ENCODE measurements at places on chromosomes 11 and 22.

- peaks cover 32% of the 10 kb centered on the region for H3K36me3 ChIP-seq
- no peaks in the 10 kb centered on the region for H3K27me3 ChIP-seq
- DNase-seq, result no peak
- H3K4me3 ChIP-seq, result no peak overlapping the region
- peaks cover 22% of the 10 kb centered on the region for H3K4me1 ChIP-seq
- no peak overlapping the region for H3K27ac ChIP-seq
These were observed 14.1 kb downstream of the BTBD10 start for GRCh38 chr11:13448876-13449275.

- no peak overlapping the region for H3K4me3 ChIP-seq
- H3K27ac ChIP-seq, result peak overlapping the region; percentile 44
- DNase-seq, result no peak
These were observed 130.4 kb downstream of the SLC1A2 start for GRCh38 chr11:35288817-35289541.

DNA sequence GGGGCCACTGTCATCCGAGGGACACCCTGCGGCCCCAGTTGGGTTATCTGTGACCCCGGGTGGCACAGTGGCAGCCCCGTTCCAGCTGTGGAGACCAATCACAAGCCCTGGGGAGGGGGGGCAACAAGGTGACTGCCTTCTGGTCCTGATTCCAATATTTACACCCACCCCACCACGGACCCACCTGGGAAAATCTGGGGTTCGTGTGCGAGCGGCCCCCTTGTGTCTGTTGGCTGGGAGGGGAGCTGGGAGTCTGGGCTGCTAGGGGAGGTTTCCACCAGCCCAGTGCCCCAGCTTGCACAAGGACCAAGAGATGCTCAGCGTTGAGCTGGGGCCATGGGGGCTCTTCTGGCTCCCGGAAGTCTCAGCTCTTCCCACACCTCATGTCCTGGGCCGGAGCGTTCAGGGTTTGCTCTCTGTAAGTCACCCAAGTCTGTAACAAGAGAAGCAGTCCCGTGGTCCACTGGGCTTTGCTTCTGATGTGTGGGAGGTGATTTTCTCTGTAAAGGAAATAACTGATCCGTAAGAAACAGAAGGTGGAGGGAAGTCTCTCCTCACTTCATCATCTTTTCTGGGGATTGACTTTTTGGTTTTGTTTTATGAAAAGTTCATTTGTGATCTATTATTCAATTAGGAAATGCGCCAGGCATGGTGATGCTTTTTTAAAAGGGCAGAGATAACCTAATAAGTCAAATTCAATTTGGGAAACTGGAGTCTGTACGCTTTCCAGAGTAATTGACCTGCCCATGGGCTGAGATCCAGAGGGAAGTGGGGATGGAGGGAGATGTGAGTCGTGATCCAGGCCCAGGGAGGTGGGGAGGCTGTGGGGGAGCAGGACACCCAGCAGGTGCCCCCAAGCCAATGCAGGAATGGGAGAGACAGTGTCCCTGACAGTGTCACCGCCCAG is 22.4 kb upstream of the GAL start:
- no peak for DNase-seq
- no peak overlapping the region for H3K4me3 ChIP-seq
- no peak overlapping the region for H3K27ac ChIP-seq
- no peaks in the 10 kb centered on the region for H3K27me3 ChIP-seq

DNA sequence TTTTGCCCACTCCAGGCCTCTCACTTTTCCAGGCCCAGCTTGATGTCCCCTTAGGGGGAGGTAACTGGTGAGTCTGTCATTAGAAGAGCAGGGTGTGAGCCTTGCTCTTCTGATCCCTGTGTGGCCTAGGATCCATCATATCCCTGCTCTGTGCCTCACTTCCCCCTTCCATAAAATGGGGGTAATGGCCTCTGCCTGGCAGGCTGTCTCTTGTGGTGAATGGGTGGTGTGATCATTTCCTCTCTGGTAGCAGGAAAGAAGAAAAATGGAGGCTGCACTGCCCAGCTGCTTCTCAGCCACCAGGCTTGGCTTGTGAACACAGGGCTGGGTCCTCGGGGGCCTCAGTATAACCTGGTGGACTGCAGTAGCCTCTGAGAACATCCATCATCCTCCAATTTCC is 5.6 kb downstream of the ARHGEF17 start:
- H3K4me3 ChIP-seq, result no peak overlapping the region
- H3K27ac ChIP-seq, result no peak overlapping the region
- H3K4me1 ChIP-seq, result peaks cover 10% of the 10 kb centered on the region
- no peaks in the 10 kb centered on the region for H3K36me3 ChIP-seq
- H3K27me3 ChIP-seq, result peaks cover 24% of the 10 kb centered on the region
- DNase-seq, result no peak

GRCh38 chr11:10979529-10979928 is 121.7 kb upstream of the ZBED5 start:
- peaks cover 13% of the 10 kb centered on the region for H3K27me3 ChIP-seq
- DNase-seq, result no peak
- H3K4me3 ChIP-seq, result no peak overlapping the region
- no peaks in the 10 kb centered on the region for H3K4me1 ChIP-seq

DNA sequence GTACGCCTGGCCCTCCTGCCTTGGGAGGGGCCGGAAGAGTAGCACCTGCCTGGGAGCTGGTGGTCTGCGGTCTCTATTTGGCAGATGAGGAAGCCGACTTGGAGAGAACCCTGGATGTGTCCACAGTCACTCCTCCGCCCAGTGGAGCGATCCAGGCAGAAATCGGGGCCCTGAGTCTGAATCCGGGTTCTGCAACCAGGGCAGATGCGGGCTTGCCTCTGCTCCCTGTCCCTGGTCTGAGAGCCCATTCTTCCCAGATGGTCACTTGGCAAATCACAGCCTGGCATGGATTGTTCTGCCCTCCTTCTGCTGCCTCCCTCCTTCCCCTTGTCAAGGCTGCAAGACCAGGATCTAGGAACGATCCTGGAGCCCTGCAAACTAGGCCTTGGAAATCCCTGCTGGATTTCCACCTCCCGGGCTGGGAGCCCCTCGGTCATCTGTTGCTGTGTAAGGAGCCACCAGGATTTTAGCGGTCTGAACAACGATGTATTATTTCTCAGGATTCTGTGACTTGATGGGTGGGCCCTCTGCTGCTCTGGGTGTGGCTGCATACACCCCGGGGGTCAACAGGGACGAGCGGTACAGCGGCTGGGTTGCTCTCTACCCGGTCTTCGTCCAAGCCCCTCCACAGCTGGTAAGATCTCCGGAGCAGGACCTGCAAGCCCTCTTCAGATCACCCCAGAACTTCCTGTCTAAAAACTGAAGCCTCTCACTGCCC is 2.0 kb upstream of the ASCL2 start:
- no peaks in the 10 kb centered on the region for H3K36me3 ChIP-seq
- peaks cover under 1% of the 10 kb centered on the region for H3K4me1 ChIP-seq
- H3K4me3 ChIP-seq, result no peak overlapping the region
- DNase-seq, result peak; percentile 6

GRCh38 chr11:118175031-118175992 is 1.1 kb downstream of the SCN2B start:
- peaks cover 2% of the 10 kb centered on the region for H3K4me1 ChIP-seq
- no peaks in the 10 kb centered on the region for H3K36me3 ChIP-seq
- H3K27me3 ChIP-seq, result peaks cover 15% of the 10 kb centered on the region
- DNase-seq, result no peak

DNA sequence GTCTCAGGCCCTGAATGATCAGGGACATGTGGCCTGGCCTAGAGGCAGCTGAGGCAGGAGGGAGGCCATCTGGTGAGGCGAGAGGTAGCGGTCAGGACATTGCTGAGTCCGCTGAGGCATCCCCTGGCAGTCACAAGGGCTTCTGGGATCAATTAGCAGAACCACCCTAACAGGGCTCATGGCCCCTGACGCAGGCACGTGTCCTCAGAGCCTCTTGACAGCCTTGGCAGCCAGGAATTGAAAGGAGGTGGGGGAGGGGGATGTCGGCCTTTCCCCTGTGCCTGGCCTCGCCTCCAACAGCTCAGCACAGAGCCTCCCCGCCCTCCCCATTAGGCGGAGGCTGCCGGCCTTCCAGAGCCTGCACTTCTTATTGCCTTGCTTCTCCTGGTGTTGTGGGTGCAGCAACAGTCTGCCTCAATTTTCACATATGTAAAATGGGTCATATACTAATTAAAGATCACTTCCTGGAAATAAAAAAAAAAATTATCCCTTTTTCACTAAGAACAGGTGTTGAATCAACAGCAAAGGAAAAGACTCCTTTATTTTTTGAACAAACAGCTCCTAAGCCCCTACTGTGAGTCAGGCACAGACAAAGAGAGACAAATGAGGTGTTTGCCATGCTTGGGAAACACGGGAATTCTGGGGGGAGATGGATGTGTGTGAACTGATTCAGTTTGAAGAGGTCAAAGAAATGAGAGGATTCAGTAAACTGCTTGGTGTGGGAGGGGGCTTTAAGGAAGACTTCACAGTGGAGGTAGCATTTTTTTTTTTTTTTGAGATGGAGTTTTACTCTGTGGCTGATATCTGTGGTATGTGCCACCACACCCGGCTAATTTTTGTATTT is 55.3 kb downstream of the NFAM1 start:
- H3K27me3 ChIP-seq, result peaks cover 4% of the 10 kb centered on the region
- DNase-seq, result no peak
- no peak overlapping the region for H3K27ac ChIP-seq
- peaks cover 2% of the 10 kb centered on the region for H3K4me1 ChIP-seq
- H3K36me3 ChIP-seq, result no peaks in the 10 kb centered on the region

DNA sequence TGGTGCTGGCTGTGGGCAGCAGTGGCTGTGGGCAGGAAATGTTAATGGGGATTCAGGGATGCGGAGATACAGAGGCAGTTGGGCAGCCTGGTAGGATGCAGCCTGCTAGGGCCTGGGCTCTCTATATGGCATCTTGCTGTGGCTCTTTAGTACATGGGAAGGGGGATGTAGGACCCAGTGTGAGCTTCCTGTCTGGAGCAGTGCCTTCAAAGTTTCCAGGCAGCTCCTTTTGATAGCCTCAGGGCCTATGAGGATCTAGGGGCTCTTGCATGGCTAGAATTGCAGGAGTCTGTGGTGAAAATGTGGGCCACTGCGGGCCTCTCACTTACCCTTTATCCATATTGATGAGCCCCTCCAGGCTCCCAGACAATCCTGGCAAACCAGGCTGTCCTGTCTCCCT is 213.2 kb upstream of the SNX19 start:
- H3K27ac ChIP-seq, result no peak overlapping the region
- H3K4me3 ChIP-seq, result no peak overlapping the region
- no peaks in the 10 kb centered on the region for H3K36me3 ChIP-seq
- no peak for DNase-seq

DNA sequence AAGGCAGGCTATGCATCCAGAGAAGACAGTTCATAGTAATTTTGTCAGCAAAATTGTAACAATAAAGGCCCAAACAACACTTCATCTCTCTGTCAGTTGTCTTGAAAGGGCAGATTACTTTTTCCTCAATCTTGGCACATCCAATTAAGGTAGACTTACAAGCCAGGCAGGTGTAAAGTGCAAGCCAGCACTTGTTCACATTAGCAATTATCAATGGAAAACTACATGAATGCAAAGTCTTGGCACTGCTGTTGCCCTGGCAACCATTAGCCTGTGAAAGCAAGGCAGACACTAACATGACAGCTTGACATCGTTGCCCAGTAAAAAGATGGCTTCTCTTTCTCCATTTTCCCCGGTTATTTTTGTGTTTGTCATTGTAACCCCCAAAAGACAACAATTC is 677.2 kb upstream of the TENM4 start:
- DNase-seq, result no peak
- no peak overlapping the region for H3K4me3 ChIP-seq
- no peaks in the 10 kb centered on the region for H3K4me1 ChIP-seq
- H3K27me3 ChIP-seq, result no peaks in the 10 kb centered on the region

DNA sequence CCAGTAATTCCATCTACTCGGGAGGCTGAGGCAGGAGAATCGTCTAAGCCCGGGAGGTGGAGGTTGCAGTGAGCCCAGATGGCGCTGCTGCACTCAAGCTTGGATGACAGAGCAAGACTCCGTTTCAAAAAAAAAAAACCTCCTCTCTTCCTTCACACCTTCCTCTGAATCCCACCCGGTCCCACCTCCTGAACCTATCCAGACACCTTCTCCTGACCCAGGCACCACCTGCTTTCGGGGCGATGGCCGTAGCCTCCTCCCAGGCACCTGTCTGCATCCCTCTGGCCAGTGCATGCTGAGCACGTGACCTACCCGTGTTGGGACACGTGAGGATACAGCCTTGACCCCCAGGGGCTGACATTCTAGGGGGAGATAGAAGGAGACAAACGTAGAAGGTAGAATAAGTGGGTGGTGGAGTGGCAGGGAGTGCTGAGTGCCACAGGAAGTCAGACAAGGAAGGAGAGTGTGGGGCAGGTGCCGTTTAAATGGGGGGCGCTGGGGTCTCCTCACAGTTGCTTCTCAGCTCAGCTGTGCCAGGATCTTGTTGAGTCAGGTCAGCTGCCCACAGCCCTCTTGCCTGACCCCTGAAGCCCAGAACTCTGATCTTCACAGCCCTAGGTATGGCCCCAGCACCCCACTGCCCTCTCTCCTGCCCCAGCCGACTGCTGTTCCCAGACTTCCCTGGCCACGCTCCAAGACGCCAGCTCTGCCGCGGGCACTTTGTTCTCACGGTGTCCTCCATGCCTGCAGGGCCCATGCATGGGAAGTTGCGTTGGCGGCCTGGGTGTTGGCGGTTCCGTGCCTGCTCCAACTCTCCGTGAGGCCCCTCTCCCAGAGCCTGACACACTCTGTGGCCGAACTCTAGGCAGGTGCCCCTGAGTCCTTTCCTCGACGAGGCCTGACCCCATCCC is 1.2 kb upstream of the MIOX start:
- H3K4me1 ChIP-seq, result peaks cover 2% of the 10 kb centered on the region
- H3K4me3 ChIP-seq, result no peak overlapping the region
- no peak for DNase-seq
- H3K36me3 ChIP-seq, result no peaks in the 10 kb centered on the region
- H3K27me3 ChIP-seq, result no peaks in the 10 kb centered on the region

GRCh38 chr11:120715239-120715638 is 203.7 kb downstream of the GRIK4 start:
- peaks cover 7% of the 10 kb centered on the region for H3K4me1 ChIP-seq
- no peaks in the 10 kb centered on the region for H3K36me3 ChIP-seq
- peaks cover 7% of the 10 kb centered on the region for H3K27me3 ChIP-seq

GRCh38 chr11:119712459-119713358 is 16.3 kb downstream of the NECTIN1 start:
- peaks cover 31% of the 10 kb centered on the region for H3K27me3 ChIP-seq
- H3K27ac ChIP-seq, result no peak overlapping the region
- H3K4me3 ChIP-seq, result no peak overlapping the region
- H3K36me3 ChIP-seq, result no peaks in the 10 kb centered on the region
- H3K4me1 ChIP-seq, result peaks cover 5% of the 10 kb centered on the region

GRCh38 chr11:34654483-34655334 is 33.8 kb downstream of the EHF start:
- no peak for DNase-seq
- no peaks in the 10 kb centered on the region for H3K36me3 ChIP-seq
- H3K4me3 ChIP-seq, result no peak overlapping the region
- peaks cover 31% of the 10 kb centered on the region for H3K4me1 ChIP-seq

Data from activated T-helper 2 cell treated with anti-CD3 and anti-CD28 coated beads, Interferon-gamma antibody, Interleukin-2, Interleukin-4, amounts not matched to agents 10 μg/mL and 5 μg/mL and 100 μg/mL, durations not matched to agents 14 hours and 24 hours and 36 hours (primary cell).